Activated CD4-positive, CD25-positive, alpha-beta regulatory T cell treated with anti-CD3 and anti-CD28 coated beads, Interleukin-2, amount 50 U/mL, for 16 hours (primary cell): ENCODE measurements at places on chromosomes 6 and 20.

GRCh38 chr6:34149452-34149810 is 3.5 kb upstream of the GRM4 start:
- no peak for DNase-seq

GRCh38 chr6:164694386-164694785 is 615.0 kb downstream of the C6orf118 start:
- DNase-seq, result no peak

GRCh38 chr6:113137426-113137825 is 719.7 kb upstream of the MARCKS start:
- no peak for DNase-seq

DNA sequence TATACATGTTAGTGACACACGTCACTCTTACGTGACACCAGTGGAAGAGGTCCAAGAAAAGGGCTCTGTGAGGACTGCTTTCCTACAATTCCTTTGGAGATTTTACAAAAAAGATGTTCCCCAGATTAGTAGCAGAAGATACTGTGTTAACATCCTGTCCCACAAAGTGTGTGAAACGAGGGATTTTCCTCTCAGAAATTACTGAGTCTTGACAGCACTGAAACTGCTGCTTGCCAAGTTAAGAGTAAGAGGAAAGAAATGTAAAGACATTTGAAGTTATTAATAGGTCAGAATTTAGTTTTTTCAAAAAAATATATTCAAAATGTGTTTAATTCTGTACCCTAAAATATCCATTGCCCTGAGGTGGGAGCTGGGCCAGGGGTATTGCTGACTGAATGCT is 58.8 kb upstream of the MAP7 start:
- no peak for DNase-seq

DNA sequence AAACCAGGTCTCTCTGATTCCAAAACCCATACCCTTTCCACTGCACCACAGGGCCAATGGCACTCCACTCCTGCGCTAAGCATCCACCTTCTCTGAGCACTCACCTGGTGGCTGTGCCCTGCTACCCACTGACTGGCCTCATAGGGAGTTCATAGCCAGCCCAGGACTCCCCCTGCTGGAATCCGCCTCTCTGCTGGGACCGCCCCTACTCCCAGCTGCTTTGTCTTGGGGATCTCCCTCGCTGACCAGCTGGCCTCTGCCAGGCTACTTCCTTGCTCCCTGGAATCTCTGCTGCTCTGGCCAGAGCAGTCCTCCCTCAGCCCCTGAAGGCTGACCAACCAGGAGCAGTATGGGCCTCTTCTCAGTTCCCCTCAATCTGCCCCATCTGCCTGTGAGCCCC is 129.7 kb downstream of the FAXC start:
- no peak for DNase-seq

DNA sequence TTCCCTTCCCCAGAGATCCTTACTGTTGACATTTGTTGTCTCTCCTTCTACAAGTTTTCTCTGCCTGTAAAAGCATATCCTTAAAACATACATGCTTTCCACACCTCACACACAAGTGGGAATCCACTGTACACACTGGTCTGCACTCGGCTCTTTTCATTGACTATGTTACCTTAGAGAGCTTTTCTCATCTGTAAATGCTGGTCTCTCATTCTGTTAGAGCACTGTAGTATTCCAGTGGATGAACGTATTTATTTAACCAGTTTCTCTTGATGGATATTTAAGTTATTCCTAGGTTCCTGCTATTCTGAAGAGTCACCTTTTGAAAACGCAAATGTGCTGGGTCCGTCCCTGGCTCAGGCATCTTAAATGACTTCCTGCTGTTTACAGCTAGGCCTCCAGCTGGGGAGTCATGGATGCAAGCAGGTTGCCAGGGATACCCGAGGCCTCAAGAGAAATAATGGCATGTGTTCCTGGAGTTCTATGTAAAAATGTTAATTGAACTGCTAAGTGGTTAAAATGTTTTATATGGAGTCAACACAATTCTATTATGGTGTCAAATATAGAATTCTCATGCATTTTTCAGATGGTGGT is 61.1 kb upstream of the TGM3 start:
- DNase-seq, result no peak

GRCh38 chr20:33062105-33062824 is 8.6 kb downstream of the BPIFB3 start:
- no peak for DNase-seq

DNA sequence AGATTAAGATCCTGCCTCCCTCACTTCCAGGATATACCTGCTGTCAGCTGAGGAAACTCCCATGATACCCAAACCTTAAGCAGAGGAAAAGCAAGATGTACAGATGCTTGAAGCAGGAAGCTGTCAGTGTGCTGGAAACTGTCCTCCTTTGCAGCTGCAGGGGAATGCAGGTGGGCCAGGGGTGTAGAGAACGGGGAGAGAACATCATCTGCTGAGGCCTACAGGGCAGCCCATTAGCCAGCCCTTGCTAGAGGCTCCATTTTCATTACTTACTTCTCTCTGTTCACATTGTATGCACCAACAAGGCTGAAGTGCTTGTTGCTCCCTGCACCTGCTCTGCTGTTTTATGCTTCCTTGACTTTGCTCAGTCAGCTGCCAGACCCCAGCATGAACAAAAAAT is 119.1 kb downstream of the PRND start:
- no peak for DNase-seq

DNA sequence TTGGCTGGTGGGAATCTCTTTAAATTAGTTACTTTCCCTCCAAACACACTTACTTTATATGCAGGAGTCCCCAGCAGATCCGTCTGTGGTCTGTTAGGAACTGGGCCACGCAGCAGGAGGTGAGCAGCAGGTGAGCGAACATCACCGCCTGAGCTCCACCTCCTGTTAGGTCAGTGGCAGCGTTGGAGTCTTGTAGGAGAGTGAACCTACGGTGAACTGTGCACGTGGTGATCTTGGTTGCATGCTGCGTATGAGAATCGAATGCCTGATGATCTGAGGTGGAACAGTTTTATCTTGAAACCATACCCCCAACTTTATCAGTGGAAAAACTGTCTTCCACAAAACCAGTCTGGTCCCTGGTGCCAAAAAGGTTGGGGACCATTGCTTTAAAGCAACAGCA is 5.0 kb downstream of the SERPINB6 start:
- no peak for DNase-seq

DNA sequence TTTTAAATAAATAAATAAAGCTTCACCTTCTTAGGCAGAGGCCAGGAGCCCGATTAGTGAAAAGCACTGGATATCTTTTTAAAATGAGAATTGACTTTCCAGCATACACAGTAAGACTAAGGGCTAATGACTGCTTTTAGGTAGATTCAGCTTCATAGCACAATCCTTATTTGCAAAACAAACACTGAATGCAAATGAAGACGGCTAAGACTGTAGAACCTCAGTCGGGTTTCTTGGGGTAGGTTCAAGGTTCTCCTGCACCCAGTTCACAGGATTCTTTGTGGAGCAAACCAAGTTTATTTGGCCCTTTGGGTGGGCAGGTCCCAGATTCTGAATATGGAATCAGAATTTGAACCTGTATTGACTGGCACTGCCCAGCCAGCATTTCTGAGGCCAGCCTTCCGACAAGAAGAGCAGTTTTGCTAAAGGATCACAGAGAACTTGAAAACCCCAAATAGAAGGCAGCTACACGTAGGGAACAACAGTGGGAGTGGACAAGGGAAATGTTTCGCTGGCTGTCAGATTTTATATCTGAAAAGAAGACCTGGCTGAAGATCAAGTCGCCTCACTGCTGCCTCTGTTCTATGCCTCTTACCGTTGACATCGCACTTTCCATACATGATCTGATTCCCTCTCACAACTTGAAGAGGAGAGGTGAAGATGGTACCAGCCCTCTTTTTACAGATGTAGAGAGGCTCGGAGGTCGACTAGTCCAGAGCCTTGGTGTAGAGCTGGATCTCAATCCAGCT is 8.2 kb downstream of the TRERF1 start:
- DNase-seq, result no peak
